ENCODE measurements at places on chromosomes 5 and 9.

DNA sequence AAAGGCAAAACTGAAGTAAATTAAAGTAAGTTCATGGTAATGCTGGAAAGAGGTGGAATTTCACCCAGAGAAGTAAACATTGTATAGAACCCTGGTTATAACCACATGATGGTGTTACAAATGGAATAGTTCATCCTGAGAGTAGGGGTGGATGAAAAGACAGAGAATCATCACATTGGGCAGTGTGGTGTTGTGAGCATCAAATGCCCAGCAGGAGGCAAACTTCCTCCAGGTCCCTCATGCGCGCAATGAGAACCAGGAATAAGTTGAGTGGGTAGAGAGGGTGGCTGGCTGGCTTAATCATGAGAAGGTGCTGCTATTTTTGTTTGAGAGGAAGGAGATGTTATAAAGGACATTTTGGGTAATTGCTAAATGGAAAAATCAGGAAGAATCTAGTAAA is 163.3 kb upstream of the HMHB1 start:
- no peak for DNase-seq

DNA sequence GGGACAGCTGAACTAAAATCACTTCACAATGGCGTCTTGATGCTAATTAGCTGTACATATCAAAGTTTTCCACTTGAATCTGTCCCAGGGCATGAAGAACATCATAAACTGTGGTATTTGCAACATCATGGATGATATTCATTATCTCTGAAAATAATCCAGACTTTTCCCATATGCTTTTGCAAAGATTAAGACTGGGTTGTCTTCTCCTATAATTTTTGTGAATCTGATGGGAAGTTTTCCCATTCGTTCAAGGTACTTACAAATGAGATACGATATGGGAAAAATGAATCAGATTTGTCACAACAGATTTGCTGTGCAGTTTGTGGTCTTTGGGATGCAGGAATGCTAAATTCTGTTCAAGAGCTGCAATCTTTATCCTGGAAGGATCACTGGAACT is 17.4 kb upstream of the ADAMTS16 start:
- no peak for DNase-seq

GRCh38 chr9:131854896-131855613 is 115.2 kb upstream of the RAPGEF1 start:
- DNase-seq, result no peak

GRCh38 chr9:108466304-108466703 is 389.5 kb downstream of the ACTL7B start:
- no peak for DNase-seq

DNA sequence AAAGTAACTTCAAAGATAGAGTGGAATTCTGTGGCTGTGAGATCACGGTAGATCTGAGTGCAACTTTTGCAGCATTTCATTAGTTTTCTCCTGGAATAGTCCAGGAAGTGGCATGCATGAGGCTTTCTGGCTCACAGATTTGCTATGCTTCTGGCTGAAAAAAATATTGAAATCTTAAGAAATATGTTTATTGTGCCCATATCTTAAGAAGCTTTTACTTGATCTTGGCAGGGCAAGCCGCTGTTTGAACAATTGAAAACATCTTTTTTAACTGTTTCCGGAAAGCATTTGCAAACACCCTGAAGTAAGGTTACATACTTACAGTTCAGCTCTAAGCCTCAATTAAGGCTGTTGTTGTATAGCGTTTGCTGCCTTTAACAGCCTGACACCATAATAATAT is 135.7 kb upstream of the GDNF start:
- no peak for DNase-seq

DNA sequence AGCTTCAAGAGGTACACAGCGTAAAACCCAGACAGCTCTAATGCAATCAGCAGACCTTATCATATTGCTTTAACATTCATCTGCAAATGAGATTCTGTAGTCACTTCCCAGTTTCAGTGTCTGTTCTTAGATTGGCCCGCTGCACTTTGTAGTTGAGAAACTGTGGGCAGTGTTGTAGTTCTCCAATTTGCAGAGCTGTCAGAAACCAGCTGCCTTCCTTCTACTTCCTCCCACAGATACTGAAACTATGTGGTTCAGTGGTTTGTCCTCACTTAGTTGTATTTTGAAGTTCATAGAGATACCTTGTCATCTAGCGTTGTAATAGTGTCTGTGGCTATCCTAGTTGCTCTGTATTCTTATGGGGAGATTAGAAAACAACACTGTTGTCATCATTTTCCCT is 39.6 kb upstream of the TRIM36 start:
- peak; percentile 21 for DNase-seq

GRCh38 chr5:137022043-137022442 is 477.1 kb downstream of the SPOCK1 start:
- no peak for DNase-seq

GRCh38 chr9:71687676-71688075 is 80.6 kb downstream of the CEMIP2 start:
- no peak for DNase-seq

DNA sequence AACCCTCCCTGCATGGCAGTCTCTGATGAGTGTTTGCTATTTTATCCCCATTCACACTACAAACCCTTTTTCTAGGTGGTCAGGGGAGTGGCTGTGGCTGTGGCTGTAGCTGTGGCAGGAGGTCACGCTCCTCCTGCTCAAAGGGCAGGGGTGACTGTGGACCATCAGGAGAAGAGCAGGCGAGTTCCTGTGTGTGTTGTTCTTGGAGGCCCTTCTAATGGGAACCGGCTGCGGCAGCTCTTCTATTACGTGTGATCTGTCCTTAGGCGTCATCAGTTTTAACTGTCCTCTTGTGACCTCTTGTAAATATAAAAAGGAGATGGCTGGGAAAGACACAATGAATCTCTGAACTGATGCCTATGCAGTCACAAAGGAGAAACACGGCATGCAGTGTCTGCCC is 65.1 kb downstream of the ANKH start:
- DNase-seq, result no peak

GRCh38 chr5:34648840-34649158 is 7.3 kb upstream of the RAI14 start:
- DNase-seq, result no peak

GRCh38 chr5:172920995-172921394 is 38.2 kb upstream of the RPL26L1 start:
- DNase-seq, result no peak

GRCh38 chr5:108588323-108588722 is 159.4 kb upstream of the FER start:
- DNase-seq, result no peak

DNA sequence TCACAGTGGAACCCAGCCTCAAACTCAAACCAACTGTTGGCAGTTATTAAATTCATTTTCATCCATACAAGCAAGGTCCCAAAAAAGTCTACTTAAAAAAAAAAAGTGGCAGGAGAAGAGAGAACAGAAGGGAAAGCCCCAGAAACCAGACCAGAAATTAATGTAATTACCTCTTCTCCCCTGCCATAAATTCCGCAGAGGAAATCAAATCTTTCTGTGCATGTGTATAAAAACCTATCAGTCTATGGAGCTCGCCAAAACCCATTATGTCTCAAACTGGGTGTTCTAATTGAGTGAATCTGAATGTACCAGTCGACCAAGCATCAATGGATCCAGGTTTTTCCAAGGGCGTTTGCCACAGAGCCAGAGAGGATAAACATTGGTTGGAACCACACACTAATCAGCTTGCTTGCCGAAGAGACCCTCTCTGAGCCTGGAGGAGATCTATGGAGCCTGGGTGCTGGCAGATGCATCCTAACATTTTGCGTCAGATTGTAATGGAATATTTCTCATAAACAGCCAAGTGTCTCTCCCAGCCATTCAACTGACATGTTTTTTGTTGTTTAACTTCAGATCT is 7.9 kb upstream of the HAND1 start:
- no peak for DNase-seq

DNA sequence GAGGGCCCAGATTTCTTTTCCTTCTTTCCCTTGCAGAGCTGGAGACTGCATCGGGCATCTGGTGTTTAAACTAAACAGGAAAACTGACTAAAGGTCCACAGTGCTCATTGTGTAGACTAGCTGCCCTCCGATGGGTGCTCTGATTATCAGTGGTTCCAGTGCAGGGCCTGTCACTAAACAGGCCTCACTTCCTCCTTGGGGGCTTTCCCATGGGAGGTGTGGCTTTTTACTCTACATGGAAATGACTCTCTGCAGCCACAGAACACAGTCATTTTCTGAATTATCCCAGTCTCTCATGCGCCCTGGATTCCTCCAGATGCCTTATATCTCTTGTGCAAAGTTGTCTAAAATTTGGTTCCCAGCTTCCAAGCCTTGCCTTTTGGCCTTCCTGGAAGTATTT is 199.2 kb downstream of the TRIO start:
- peak; percentile 33 for DNase-seq

DNA sequence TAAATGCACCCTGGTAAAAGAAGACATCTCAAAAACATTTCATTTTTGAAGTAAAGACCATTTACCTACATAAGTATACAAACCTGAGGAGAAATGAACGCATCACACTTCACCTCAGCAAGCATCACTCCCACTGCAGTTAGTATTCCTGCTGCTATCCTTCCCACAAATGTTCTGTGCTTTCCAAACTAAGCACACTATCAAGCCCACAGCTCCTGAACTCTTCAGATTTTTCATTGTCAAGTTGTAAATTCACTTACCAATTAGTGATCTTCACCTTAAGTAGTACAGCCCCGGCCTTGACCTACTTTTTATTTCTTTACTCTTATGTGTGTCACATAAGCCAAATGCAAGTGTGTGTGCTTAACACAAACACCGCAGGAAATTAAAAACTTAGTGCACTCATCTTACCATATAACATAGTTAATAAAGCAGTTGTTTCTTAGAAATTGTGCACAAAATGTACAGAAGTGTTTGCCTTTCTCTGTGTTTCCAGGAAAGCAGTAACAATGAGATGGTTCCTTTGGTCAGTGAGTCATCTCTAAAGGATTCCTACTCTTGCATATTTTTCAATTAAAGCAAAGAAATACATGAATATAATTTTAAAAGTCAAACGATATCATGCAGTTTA is 169.4 kb downstream of the APBA1 start:
- DNase-seq, result no peak

- DNase-seq, result no peak
Measured at GRCh38 chr9:129665814-129666520, 520 bp downstream of the PRRX2 start.

GRCh38 chr5:67028371-67028770 is 168.2 kb downstream of the CD180 start:
- DNase-seq, result no peak

GRCh38 chr9:93963969-93964368 is 8.8 kb upstream of the BARX1 start:
- DNase-seq, result no peak

- DNase-seq, result no peak
Measured at GRCh38 chr5:43037636-43038495, 2.3 kb downstream of the ANXA2R start.

DNA sequence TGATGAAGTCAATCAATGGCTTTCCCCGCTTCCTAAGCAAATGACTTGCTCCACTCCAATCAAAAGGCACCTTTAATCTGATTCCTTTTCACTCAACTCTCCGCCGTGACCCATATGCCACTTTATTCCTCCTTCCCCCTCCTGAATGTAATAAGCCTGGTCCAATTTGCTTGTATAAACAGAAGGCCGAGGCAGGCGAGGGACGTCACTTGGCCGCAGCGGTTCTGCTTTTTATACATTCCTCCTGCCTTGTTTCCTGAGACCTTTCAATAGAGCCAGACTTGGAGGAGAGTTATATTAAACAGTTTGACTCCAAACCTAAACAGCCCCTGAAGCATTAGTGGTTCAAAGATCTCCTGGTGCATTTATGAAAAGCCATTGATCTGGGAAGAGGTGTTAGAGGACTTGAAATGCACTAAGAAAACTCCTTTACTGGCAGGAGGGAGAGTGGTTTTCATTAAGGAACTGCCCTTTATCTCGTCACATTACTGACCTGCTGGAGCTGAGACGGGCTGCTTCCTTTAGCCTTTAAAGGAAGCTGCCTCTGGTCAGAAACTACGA is 273.4 kb downstream of the SLIT3 start:
- DNase-seq, result no peak

- no peak for DNase-seq
Measured at GRCh38 chr5:7664208-7664607, 186.7 kb downstream of the CFAP90 start.

DNA sequence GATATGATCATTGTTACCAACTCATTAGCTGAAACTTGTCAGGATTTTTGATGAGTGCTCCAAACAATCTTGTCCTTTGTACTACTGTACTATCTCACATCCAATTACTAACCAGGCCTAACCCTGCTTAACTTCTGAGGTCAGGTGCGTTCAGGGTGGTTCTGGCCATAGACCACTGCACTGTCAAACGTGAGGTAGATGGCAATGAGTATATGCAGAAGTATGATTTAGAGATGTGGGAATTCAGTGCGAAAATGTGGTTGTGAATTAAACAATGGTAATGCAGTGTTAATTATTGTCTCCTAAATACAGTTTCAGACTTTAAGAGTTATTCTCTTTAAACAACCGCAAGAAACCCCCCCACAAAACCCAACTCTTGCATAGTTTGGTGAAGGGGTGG is 86.5 kb downstream of the ANKRD55 start:
- no peak for DNase-seq

DNA sequence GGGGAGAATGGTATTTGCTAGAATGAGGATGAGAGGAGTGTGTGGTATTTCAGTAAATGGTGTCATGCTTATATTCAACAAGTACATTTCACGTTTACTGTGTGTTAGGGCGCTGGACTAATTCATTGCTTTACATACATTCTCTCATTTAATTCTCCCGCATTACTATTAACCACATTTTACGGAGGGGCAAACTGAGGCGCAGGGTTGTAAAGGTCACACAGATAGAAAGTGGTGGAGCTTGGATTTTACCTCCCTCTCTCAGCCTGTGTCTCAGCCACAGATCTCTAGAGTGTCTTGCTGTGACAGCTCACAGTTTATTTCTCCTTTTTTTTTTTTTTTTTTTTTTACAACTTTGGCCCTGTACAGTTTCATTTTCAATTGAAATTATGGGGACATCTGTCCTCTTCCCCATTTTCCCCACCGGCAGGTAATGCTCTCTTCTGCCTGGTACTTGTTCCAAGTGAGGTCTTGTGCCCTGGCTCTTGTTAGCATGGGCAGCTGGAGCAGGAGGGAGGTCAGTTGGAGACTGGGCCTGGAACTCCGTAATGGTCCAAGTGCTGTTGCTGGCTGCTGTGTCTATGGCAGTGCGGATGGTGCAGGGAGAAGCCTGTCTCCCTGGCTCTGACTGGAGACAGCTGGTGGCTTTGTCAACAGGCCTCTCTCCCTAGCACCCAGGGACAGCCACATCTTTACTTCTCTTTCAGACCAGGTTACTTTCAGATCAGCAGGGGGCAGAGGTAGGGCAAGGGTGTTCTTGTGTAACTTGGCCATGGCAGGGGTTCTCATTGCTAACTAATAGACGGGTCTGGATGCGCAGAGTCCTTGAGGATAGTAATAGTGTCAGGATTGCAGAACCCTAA is 20.5 kb upstream of the NDST1 start:
- no peak for DNase-seq

GRCh38 chr5:123512611-123513461 is 859 bp downstream of the CSNK1G3 start:
- peak; percentile 48 for DNase-seq

- no peak for DNase-seq
Measured at GRCh38 chr5:168467755-168468330, 18.4 kb upstream of the RARS1 start.

DNA sequence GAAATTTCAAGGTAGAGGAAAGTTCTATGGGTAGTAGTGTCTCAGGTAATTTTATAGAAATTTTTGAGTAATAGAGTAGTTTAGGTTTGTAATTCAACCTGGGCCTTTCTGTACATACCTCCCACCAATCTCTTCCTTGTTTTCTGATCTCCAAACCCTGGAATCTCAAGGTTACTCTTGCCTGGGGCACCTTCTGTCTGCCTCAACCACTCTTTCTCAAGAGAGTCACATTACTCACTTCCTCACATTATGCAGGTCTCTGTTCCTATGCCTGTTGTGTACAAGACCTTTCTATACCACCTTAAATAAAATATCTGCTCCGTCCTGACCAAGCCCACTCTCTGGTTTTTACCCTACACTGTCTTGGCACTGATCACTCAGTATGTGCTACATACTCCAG is 412.6 kb upstream of the CTNND2 start:
- DNase-seq, result no peak

Data from activated B cell treated with CpG ODN at 0.5 μM for 24 hours (primary cell).